Kasumi-1 (cell line): ENCODE measurements at places on chromosomes 3 and 15.

DNA sequence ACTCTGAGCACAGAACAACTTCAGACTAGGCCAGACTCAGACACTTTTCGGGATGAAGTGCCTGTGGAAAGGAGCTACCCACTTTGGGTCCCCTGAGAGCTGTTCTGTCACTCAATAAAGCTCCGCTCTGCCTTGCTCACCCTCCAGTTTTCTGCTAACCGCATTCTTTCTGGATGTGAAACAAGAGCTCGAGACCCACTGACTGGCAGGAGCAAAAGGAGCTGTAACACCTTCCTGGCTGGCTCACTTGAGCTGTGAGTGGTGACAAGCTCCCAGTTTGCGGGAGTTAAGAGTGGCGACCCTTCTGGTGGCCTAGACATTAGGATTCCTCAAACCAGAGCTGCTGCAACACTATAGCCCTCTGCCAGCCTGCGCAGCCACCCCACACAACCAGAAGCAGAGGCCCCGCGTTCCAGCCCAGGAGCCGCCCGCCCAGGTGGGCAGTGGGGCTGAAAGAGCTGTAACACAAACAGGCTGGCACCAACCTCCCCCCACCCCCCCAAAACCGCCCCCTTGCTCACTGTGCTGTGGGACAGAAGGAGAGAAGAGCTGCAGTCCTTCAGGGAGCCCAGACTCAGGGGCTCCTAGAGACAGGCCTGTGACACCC, 1178.1 kb upstream of the GBE1 start:
- DNase-seq, result no peak

GRCh38 chr3:133273346-133273745, 126.5 kb upstream of the BFSP2 start:
- no peak for DNase-seq

DNA sequence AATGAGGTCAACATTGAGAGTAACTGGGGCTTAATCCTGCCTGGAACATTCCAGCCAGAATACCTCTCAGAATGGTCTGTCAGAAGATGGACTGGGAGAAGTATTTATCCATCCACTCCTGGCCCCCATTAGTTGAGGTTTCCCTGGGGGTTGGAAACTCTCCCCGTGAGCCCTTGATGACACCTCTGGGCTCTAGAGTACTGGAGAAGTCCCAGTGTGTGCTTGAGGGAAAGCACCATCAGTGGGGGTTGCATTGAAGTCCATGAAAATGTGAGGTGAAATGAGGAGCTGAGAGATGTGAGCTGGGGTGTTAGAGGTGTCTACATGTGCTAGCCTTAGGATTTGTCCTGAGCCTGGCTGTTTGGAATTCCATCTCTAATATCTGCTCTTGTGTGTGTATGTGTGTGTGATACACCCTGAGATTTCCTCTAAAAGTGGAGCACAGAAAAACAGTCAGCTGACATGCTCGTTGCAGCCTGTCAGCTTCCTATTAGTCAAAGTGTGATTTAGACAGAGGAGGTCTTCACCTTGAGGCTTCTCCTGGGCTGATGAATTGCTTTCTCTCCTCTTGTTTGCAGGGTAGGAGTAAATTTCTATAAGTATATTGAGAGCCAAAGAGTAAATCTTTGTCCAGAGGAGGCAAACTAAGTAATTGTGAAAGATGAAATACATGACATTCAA, 67.6 kb downstream of the NR1D2 start:
- no peak for DNase-seq

GRCh38 chr3:42780892-42781700, 8.0 kb upstream of the CCDC13 start:
- DNase-seq, result peak; percentile 84

- no peak for DNase-seq
Measured at GRCh38 chr15:96431786-96432185, 101.3 kb downstream of the NR2F2 start.

DNA sequence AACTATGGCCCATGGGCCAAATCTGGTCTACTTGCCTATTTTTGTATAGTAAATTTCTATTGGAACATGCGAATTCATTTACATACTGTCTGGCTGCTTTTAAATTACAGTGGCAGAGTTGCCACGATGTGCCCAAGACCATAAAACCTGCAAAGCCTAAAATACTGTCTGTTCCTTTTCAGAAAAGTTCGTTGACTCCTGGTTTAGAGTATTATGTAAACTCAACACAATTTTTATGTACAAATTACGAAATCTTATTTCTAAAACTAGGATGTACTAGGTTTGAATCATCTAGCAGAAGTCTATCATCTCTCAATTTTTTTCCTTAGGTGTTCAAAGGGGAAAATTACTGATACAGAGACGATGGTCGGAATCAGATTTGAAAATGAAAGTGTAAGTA, 26.9 kb downstream of the SENP2 start:
- DNase-seq, result no peak

DNA sequence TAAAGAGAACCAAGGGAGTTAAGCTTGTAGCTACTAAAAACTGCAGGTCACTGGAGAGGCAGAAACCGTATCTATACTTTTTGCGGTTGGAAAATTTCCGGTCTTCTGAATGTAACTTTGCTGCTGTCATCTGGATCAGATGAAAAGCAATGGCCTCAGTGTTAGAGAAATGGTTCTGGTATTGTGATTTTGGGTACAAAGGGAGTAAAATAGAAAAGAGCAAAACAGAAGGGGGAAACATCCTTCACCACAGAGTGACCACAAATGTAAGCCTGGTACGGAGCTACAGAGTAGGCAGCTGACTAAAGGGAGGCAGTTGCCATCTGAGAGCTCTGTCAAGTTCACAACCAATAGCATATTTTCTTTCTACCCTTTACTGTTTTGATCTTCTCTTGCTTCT, 5.6 kb downstream of the CD96 start:
- peak; percentile 80 for DNase-seq

- no peak for DNase-seq
Measured at GRCh38 chr3:53042651-53043050, 3.2 kb downstream of the SFMBT1 start.

GRCh38 chr15:42106288-42106687, 11.9 kb upstream of the PLA2G4D start:
- no peak for DNase-seq

- no peak for DNase-seq
Measured at GRCh38 chr3:178586076-178586475, 49.8 kb downstream of the KCNMB2 start.

DNA sequence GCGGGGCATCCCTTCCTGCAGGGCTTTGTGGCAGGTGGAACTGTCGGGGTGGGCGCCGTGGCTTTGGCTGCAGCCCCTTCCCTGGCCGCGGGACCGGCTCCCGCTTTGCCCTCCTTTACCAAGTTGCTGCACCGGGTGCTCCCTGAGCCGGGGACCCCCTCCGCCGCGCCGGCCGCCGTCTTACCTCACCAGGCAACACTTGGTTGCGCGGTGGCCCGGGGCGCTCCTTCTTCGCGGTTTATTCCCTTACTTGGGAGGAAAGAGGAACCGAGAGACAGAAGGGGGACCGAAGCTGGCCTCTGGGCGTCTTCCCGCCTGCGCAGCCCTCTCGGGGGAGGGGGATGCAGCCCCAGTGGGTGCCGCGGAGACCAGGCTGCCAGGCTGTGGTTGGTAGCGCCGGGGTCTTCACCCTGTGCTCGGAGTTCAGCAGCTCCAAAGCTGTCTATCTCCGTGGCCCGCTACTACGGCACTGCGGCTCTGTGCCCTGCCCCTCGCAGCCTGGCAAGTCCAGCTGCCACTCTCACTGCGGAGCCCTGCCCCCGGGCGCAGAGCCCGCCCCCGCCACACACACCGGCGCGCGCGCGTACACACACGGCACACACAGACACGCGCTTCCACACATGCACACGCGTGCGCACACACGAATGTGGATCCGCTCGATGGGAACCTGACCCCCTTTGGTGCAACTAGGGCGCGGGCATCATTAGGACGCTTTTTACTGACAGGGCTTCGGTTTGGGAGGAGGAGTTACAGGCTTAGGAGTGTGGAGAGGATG, at the start of gene DGKG:
DGKG (minus strand) TSS at position 473 of the 775 bp plus-strand sequence. CDS start 41,775 bp downstream, outside the sequence.
- peak; percentile 89 for DNase-seq

GRCh38 chr3:107142171-107142570, 235.1 kb upstream of the CCDC54 start:
- DNase-seq, result no peak
